ENCODE measurements at places on chromosomes 2 and 18. TPM values are rescaled to one million over a fixed set of nuclear protein-coding genes. Genes with fewer than 3 reads are reported as not detected.

GRCh38 chr2:27211241-27211942 is 449 bp upstream of the ATRAID start:
- peak overlapping the region; percentile 85 for H3K4me3 ChIP-seq
- DNase-seq: no peak
- H3K27me3 ChIP-seq: no peaks in the 10 kb centered on the region
- peak overlapping the region; percentile 99 for H3K27ac ChIP-seq

DNA sequence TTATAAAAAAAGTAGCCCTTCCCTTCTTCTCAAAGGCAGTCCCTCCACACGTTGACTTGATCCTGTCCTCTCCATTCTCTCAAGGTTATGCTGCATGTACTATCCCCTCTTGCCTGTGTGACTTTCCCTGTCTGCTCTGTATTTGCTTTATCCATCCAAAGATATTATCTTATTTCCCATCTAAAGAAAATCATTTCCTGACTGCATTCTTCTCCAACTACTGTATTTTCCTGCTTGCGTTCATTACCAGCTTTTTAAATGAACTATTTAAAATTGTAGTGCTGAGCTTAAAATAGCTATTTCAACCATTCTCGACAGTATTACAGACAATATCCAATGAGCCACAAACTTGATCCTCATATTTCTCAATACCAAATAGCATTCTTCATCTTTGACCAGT is 716.0 kb upstream of the REG3G start:
- no peaks in the 10 kb centered on the region for H3K4me1 ChIP-seq
- no peaks in the 10 kb centered on the region for H3K27me3 ChIP-seq
- H3K36me3 ChIP-seq: no peaks in the 10 kb centered on the region
- H3K27ac ChIP-seq: no peak overlapping the region
- no peak overlapping the region for H3K4me3 ChIP-seq

DNA sequence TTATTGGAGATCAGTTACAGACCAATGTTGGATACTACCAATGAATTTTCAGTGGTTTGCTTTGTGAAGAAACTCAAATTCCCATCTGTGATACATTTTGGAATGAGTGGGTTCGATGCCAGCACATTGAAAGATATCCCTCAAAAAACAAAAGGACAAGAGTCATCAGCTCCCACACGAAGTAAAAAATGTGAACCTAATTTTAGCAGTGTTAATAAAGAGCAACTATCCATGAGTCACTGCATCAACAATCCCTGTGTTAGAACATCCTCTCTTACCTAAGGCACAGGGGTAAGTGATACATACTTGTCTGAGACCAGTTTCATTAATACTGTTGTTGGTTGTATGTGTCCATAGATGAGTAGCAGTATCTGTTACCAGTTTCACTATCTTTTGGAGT is 551.8 kb upstream of the SOX11 start:
- H3K4me3 ChIP-seq: no peak overlapping the region
- no peaks in the 10 kb centered on the region for H3K36me3 ChIP-seq
- no peaks in the 10 kb centered on the region for H3K27me3 ChIP-seq
- H3K27ac ChIP-seq: no peak overlapping the region
- no peaks in the 10 kb centered on the region for H3K4me1 ChIP-seq

- no peaks in the 10 kb centered on the region for H3K4me1 ChIP-seq
- no peak overlapping the region for H3K4me3 ChIP-seq
- H3K27ac ChIP-seq: no peak overlapping the region
- no peaks in the 10 kb centered on the region for H3K27me3 ChIP-seq
- no peaks in the 10 kb centered on the region for H3K36me3 ChIP-seq
These were observed 590.8 kb upstream of the ID2 start for GRCh38 chr2:8090748-8091700.

DNA sequence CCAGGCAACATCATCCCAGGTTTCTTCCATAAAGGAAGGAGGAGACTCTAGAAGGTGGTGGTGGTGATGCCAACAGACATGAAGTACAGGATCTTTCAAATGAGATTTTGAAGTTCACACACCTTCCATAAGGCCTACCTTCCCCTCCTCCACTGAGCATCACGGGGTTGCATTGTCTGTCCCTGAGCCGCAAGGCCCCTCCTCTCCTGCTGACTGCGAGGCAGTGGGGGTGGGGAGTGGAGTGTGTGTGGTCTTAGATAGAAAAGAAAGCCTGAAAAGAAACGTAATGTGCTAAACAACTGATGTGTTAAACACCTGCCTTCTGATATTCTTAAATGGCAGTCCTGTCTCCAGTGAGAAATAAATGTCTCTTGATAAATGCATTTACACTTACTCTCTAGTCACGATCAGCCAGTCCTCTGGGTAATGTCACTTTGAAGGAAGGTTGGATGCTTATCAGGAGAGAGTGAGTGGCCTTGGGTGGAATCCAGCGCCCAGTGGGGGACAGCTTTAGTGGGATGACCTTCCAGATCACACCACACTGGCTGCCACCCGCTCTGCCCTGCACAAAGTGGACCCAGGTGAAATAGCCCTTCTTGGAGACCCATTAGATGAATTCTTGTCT is 5.5 kb upstream of the SCYGR5 start:
- H3K4me3 ChIP-seq: no peak overlapping the region
- H3K36me3 ChIP-seq: no peaks in the 10 kb centered on the region
- no peak for DNase-seq
- H3K27me3 ChIP-seq: no peaks in the 10 kb centered on the region

DNA sequence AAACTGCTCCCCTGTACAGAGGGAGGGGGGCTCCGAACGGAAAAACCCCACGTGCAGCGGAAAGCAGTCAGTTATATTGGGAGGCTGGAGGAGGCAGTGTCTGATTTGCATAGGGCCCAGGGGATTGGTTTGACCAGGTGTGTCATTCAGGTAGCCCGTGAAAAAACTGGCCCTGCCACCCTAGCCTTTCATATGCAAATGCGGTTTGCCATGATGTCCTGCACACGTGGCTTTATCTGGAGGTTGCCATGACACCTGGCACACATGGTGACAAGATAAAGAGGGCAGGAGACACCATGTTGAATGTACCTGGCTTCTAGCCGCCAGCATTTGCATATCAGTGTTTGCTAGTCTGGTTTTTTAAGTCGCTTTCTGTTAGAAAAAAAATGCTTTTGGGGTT is 20.5 kb downstream of the SLC25A52 start:
- H3K4me1 ChIP-seq: no peaks in the 10 kb centered on the region
- no peak overlapping the region for H3K4me3 ChIP-seq
- no peaks in the 10 kb centered on the region for H3K27me3 ChIP-seq
- DNase-seq: no peak
- no peaks in the 10 kb centered on the region for H3K36me3 ChIP-seq

DNA sequence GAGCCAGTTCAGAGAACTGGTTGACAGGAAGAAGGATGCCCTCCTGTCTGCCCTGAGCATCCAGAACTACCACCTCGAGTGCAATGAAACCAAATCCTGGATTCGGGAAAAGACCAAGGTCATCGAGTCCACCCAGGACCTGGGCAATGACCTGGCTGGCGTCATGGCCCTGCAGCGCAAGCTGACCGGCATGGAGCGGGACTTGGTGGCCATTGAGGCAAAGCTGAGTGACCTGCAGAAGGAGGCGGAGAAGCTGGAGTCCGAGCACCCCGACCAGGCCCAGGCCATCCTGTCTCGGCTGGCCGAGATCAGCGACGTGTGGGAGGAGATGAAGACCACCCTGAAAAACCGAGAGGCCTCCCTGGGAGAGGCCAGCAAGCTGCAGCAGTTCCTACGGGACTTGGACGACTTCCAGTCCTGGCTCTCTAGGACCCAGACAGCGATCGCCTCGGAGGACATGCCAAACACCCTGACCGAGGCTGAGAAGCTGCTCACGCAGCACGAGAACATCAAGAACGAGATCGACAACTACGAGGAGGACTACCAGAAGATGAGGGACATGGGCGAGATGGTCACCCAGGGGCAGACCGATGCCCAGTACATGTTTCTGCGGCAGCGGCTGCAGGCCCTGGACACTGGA is 92.5 kb upstream of the EML6 start:
- H3K4me1 ChIP-seq: peaks cover 8% of the 10 kb centered on the region
- peaks cover 96% of the 10 kb centered on the region for H3K36me3 ChIP-seq
- DNase-seq: no peak
- no peak overlapping the region for H3K27ac ChIP-seq

GLB1L gene
- polyA plus RNA-seq: not detected

ADD2 gene
- polyA plus RNA-seq: 0.02 TPM

TXNDC2 gene
- polyA plus RNA-seq: not detected

DOK6 gene
- polyA plus RNA-seq: not detected

HOXD11 gene
- polyA plus RNA-seq: not detected

Data from CD4-positive, CD25-positive, alpha-beta regulatory T cell (primary cell).